CD4-positive, alpha-beta T cell treated with Interleukin-17A for 1 hour (primary cell): ENCODE measurements at places on chromosomes 7 and 10.

DNA sequence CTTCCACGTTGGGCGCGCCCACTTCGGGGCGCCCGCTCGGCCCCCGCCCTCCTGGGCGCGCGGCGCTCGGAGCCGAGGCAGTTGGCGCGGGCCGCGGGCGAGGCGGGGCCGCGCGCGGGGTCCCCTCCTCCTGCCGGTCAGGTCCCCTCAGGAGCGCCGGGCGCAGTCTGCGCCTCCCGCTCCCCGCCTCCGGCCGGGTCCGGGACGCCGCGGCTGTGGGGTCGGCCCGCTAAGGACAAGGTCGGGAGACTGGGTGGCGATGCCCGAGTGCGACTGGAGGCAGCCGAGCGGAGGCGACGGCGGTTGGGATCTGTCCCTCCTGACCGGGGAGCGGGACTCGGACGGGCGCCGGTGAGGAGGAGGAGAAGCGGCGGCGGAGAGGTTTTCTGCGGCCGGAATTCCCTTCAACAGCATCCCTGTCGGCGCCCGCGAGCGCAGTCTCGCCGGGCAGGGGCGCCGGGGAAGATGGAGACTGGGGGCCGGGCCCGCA, at the start of gene ATRNL1:
Gene ATRNL1, plus strand, starts transcription at position 80 of the 490 bp plus-strand sequence. Its CDS starts 386 bp downstream, at position 466.
- no peak for DNase-seq

GRCh38 chr7:138684340-138684739, 16.8 kb downstream of the SVOPL start:
- DNase-seq: no peak

- no peak for DNase-seq
Observed at GRCh38 chr7:525740-526139, 6.1 kb upstream of the PDGFA start.

DNA sequence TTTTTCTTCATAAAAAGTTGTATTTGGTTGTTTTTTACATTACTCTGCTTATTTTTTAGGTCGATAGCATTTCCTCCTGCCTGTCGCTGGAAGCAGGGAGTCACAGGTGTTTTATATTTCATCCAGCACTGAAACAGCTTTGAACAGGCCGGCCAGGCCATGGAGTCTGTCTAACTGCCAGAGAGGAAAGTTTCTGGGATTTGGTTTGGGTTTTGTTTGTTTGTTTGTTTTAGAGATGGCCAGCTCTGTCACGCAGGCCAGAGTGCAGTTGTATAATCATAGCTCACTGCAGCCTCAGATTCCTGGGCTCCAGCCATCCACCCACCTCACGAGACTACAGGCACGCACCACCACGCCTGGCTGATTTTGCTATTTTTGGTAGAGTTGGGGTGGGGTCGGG, 23.4 kb downstream of the PROSER2 start:
- no peak for DNase-seq

- DNase-seq: no peak
Observed at GRCh38 chr10:130721971-130722370, 585.8 kb downstream of the GLRX3 start.

DNA sequence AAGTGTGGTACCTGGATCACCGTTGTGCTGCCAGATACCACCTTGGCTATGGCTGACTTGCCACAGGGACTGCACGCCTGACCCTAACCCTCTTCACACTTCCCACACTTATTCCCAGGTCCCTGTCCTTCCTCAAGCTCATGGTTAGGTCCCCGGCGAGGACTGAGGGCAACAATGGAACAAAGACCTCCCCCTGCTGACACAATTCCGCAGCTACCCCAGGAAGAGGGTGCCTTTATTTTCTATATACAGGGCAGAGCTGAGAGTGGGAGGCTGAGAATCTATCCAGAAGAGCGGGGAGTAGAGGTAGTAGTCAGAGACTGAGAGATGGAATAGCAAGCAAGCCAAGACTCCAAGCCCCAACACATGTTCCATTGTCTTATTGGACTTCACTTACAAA, 118.1 kb upstream of the SEM1 start:
- DNase-seq: no peak

DNA sequence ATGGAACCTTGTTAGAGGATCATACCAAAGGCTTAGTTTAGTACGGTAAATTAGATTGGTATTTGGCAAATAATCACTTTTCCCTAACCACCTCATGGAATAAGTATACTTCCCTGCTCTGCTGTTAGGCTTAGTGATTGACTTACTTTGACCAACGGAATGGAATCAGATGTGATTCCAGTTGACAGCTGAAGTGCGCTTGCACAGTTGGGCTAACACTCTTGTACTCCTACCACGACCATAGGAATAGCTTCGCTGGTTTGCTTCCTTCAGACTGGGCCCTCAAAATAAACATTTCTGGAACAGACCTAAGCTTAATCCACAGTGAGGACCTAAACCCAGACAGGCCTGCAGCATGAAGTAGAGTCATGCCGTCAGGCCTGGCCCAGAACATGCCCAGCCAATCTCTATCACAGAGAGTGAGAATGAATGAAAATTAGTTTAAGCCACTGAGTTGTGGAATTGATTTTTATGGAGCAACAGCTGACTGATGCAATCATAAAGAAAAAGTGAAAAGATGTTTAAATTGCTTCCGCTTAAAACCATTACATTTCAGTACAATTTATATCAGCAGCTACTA, 122.3 kb downstream of the DOCK4 start:
- no peak for DNase-seq
